MG63 (cell line): ENCODE measurements at places on chromosomes 12 and 14.

- DNase-seq, result no peak
Measured at GRCh38 chr12:54390668-54391551, 6.4 kb upstream of the ZNF385A start.

DNA sequence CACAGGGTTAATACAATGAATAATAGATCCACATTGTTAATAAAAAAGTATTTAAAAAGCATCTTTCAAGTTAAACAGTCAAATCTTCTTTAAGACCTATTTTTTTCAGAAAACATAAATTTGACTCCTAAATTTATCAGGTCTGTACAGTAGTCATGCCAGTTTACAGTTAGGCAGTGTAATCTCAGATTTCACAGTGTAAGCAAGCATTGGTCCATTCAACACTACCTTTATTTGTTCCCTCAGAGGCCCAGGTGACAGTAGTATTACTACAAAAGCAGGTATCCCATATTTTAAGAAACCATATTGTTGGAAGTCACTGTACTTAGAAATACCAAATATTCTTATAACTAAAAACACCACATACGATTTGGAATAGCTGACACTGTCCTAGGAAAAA lies 6.1 kb downstream of the ATP2B1 start:
- no peak for DNase-seq

- DNase-seq, result no peak
Measured at GRCh38 chr14:102046337-102047278, 40.2 kb downstream of the HSP90AA1 start.

- no peak for DNase-seq
Measured at GRCh38 chr12:70268972-70269371, 25.7 kb downstream of the CNOT2 start.

GRCh38 chr12:31728289-31728916 lies 418 bp downstream of the AMN1 start:
- DNase-seq, result no peak

- DNase-seq, result no peak
Measured at GRCh38 chr12:23751641-23752040, 197.8 kb downstream of the SOX5 start.

- DNase-seq, result no peak
Measured at GRCh38 chr12:95949477-95950206, 6.5 kb downstream of the AMDHD1 start.

DNA sequence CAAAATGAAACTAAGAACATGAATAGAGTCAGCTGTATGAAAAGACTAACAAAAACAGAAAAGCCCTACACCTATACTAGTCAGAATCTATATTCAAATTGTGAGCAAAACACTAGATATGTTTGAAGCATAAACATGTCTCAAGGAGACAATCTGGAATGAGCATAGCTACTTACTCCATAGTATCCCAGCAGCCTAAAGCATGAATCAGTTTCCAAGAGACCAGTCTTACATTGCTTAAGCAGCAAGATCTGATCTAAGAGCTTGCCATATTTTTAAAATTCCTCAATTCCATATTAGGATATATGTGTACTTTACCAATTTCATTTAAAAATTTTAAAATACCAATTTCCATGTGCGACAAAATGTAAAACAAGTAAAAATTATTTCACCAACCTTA lies 7.7 kb downstream of the CAPS2 start:
- DNase-seq, result no peak

DNA sequence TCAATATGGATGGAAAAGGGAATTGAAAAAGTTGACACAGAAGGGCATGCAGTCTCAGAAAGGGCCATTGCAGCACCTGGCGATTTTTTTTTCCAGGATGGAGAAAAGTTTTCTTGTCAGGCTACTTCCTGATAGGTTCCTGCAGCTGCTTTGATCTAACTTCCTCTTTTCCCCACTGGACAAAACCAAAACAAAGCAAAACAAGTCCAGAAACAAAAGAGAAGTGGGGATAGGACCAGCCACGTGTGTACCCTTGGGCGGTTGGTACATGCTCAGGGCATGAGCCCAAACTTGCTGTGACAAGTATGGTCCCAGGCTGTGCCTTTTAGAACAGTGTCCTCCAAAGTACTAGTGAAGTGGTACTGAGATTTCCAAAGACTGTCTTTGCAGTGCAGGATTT lies 89.8 kb downstream of the CHST11 start:
- no peak for DNase-seq

- DNase-seq, result no peak
Measured at GRCh38 chr12:114395233-114395632, 10.7 kb downstream of the TBX5 start.

DNA sequence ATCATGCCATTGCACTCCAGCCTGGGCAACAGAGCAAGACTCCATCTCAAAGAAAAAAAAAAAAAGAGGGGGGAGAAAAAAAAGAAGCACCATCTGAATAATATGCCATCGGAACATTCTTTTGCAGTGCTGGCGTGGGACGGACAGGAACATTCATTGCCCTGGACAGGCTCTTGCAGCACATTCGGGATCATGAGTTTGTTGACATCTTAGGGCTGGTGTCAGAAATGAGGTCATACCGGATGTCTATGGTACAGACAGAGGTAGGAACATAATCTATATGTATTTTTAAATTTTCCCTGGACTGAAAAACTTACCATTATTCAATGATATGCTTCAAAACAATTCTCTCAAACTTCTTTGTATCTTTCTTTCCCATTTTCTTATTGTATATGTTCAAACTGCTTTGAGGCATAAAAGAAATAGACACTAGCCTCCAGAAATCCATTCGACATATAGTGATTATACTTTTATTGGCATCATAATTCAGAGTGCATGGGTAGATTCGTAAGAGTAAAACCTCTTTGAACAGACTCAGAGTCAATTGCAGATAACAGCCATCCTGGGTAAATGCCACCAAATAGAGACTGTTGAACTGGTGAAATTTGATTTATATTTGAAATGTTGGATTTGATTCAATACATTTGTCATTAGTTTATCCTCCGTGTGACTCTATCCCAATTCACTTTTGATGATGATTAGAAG lies 199.7 kb downstream of the EPS8 start:
- DNase-seq, result no peak

GRCh38 chr12:12804011-12804410 lies 9.1 kb upstream of the DDX47 start:
- no peak for DNase-seq

- no peak for DNase-seq
Measured at GRCh38 chr12:31914927-31915326, 44.3 kb upstream of the RESF1 start.

DNA sequence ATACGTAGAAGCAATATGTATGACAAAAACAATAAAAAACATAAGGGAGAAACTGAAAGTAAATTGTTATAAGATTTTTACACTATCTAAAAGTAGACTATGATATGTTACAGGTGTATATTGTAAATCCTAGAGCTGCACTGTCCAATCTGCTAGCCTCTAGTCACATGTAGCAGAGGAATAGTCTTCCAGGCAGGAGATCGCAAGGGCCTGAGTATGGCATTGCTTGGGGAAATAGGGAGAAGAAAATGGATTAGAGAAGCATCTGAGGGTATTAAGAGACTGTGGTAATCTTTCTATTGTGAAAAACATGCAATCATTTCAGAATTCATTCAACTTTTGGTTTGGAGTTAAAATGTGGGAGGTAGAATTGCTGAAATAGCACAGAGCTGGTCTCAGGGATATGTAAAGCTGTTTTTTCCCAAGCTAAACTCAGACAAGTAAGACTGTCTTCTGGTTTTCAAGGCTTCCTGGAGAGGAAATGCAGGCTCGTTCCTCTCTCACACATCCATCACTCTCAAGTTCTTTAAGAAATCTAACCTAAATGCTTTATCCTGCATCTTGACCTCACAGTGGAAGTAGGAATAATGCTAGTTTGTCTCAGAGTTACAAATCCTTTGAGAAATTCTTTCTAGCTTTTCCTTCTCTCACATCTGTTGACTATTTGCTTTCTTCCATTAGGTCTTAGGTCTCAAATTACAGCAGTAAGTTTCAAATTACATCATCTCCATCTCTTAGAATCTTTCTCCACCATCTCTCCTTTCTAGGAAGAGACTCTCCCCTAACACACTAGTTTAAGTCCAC lies 7.6 kb upstream of the CCDC184 start:
- DNase-seq, result no peak

DNA sequence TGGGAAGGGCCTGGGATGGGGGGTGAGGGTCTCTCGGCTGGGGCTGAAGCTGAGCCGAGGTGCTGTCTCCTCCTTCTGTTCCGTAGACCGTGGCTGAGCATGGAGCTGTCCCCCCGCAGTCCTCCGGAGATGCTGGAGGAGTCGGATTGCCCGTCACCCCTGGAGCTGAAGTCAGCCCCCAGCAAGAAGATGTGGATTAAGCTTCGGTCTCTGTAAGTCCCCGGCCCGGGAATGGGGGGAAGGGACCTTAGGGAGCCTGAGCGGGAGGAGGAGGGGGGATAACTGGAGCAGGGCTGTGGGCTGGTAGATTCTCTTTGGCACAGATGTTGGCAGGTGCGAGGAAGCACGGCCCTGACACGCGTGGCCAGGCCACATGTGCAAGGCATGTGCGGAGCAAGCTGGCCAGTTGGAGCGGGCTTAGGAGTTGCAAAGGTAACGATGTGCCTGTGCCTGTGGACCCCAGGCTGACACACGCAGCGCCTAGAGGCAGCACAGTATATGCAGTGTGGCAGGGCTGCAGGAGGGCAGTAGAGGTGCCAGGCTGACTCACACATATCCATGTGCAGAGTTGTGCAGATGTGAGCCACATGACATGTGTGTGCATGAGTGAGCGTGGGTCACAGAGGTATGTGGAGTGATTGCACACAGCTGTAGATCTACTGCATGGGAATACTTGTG lies 512 bp downstream of the PDE1B start:
- DNase-seq, result peak; percentile 55

DNA sequence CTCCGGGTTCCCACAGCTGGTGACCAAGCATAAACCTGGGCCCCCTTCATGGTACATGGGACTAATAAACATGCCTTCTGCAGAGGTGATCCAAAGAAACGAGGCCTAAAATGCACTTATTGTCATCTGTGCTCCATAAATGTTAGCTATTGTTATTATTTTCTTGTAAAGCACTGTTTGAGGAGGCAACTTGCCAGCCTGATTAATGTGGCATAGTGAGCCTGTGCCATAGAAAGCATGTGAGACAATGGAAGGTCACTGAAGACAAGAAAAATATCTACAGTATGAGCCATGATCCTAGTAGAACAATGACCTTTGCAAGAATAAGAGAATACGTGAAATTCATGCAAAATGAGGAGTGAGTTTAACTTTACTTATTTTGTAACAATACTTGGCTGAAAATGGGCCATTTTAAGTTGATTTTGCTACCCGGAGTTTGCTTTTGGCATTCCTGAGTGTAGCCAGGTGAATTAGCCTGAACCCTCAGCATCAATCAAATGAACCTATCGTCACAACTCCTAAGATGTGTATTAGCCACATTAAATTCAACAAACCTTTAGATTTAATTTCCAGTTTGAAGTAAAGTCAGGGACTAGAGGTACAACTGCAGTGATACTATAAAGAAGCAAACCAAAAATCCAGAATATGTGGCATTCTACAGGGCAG lies 52.2 kb downstream of the CPM start:
- DNase-seq, result no peak

DNA sequence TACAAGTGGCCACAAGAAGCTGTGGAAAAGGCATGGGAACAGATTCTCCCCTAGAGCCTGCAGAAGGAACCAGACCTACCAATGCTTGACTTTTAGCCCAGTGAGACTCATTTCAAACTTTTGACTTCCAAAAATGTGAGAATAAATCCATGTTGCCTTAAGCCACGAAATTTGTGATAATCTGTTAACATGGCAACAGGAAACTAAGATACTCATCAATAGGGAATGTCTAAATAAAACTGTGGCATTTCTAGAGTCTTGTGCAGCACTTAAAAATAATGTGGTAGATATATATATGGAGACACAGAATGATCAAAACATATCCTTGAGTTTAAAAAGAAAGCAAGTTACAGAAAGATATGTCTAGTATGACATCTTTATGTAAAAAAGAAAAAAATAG lies 12.0 kb downstream of the HECTD4 start:
- no peak for DNase-seq

GRCh38 chr12:19652386-19652785 lies 213.1 kb downstream of the AEBP2 start:
- DNase-seq, result no peak

- no peak for DNase-seq
Measured at GRCh38 chr12:101733166-101733565, 6.1 kb downstream of the SYCP3 start.

DNA sequence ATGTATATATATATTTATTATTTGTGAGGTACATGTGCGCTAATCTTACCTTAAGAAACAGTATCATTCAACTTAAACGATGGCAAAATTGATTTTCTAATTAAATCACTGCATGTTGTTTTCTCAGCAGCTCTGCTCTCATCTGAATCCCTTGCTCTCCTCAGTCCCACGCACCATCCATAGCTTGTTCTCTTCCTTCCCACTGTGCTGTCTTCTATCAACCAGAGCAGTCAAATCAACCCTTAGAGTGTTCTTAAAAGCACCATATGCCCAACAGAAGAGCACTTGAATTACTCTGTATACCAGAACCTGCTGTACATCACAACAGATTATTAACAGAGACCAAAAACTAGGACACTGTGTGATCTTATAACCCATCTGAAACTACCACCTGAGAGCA lies 209.4 kb upstream of the G2E3 start:
- DNase-seq, result no peak

GRCh38 chr12:70747445-70748260 lies 110.4 kb upstream of the PTPRB start:
- DNase-seq, result no peak

GRCh38 chr12:868722-869121 lies 80.8 kb downstream of the RAD52 start:
- DNase-seq, result no peak

GRCh38 chr12:33438851-33439586 lies 600 bp downstream of the SYT10 start:
- peak; percentile 18 for DNase-seq

GRCh38 chr12:82760423-82760822 lies 73.7 kb downstream of the TMTC2 start:
- DNase-seq, result no peak

GRCh38 chr14:29851397-29851796 lies 76.2 kb downstream of the PRKD1 start:
- DNase-seq, result no peak

DNA sequence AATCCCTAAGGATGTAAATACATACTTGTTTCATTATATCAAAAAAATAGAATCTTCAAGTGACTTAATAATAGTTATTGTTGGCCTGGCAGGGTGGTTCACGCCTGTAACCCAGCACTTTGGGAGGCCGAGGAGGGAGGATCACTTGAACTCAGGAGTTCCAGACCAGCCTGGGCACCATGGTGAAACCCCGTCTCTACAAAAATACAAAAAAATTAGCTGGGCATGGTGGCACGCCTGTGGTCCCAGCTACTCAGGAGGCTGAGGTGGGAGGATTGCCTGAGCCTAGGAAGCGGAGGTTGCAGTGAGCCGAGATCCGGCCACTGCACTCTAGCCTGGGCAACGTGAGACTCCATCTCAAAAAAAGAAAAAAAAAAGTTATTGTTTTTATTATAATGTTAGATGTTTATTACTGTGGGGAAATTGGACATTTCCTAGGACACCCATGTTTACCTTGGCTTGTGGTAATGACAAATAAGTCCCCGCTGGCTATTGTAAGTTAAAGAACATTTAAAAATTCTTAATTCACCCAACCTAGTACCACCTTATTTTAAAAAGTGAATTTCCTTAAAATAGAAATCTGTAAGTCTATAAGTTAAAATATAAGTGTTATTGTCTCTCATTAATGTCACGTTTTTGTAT lies 1.8 kb downstream of the USP15 start:
- DNase-seq, result no peak
